Kidney epithelial cell (primary cell): ENCODE measurements at places on chromosomes 3 and 15. TPM values are rescaled to one million over a fixed set of nuclear protein-coding genes. Genes with fewer than 3 reads are reported as not detected.

FBXO40 gene
- total RNA-seq = under 0.01 TPM in 1 of 2 replicates, not detected in the other

CRYBG3 gene
- total RNA-seq = 10.5 and 13.1 TPM in 2 replicates

HRH1 gene
- total RNA-seq = 3.2 and 4.0 TPM in 2 replicates

ABI3BP gene
- 0.75 and 0.84 TPM in 2 replicates for total RNA-seq

SKOR1 gene
- not detected in 2 replicates for total RNA-seq

CGNL1 gene
- 2.1 and 2.8 TPM in 2 replicates for total RNA-seq

CCR9 gene
- total RNA-seq = not detected in 2 replicates

GHSR gene
- not detected in 2 replicates for total RNA-seq

CDHR4 gene
- total RNA-seq = not detected in 2 replicates

GOLGA8R gene
- total RNA-seq = 0.27 and 1.0 TPM in 2 replicates

POLQ gene
- 1.3 and 2.0 TPM in 2 replicates for total RNA-seq

CISH gene
- total RNA-seq = 3.8 and 4.8 TPM in 2 replicates

TRH gene
- not detected in 2 replicates for total RNA-seq

GOLGA8Q gene
- 0.41 and 0.88 TPM in 2 replicates for total RNA-seq
